ENCODE measurements at places on chromosomes 3 and 15.

- DNase-seq, result no peak
These were observed 30.9 kb upstream of the SPSB4 start for GRCh38 chr3:141020143-141020830.

DNA sequence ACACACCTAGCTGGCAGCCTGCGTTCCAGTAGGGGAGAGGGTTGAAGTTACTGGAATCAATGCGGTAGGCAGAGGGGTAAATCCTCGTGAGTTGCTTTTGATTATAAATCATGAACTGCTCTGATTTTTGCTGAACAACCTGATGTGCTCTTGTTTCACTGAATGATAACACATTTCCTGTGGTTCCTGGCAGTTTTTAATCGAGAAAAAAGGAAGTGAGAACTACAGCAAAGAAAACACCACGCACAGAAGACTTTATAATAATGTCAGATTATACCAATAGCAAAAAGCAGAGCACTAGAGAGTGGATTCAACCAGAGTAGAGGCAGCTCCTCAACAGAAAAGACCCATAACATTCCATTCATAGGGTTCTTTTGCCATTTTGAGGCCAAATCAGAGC, 200.8 kb upstream of the STRIT1 start:
- DNase-seq, result no peak

GRCh38 chr15:38895326-38896255, 331.0 kb upstream of the RASGRP1 start:
- DNase-seq, result no peak

DNA sequence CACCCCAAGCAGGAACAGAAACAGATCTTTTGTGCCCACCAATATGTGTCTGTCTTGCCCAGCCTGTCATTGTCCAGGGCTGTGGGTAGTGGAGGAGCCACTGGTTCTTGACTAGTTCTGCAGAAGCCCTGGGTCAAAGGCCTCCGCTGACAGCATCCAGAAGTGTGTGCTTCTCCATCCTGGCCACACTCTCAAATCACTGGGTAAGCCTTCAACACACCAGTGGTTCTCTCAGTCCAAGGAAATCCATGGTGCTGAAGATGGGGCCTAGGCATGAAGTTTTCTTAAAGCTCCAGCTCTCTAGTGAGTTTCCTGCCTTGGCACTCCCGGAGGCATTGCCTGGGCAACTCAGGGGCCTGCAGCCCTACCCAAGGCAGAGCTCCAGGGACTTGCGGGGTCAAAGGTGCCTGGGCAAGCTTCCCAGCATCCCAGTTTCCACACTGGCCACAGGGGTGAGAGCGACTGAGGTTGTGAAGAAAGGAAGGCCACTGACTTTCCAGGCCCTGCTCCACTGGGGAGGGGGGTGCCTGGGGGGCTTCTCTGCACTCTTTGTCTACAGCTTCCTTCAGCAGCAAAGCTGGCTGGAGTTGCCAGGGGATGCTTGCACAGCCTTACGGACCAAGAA, 37.9 kb upstream of the RPL32 start:
- no peak for DNase-seq

- no peak for DNase-seq
These were observed 84.1 kb downstream of the AGBL1 start for GRCh38 chr15:86163816-86164215.

DNA sequence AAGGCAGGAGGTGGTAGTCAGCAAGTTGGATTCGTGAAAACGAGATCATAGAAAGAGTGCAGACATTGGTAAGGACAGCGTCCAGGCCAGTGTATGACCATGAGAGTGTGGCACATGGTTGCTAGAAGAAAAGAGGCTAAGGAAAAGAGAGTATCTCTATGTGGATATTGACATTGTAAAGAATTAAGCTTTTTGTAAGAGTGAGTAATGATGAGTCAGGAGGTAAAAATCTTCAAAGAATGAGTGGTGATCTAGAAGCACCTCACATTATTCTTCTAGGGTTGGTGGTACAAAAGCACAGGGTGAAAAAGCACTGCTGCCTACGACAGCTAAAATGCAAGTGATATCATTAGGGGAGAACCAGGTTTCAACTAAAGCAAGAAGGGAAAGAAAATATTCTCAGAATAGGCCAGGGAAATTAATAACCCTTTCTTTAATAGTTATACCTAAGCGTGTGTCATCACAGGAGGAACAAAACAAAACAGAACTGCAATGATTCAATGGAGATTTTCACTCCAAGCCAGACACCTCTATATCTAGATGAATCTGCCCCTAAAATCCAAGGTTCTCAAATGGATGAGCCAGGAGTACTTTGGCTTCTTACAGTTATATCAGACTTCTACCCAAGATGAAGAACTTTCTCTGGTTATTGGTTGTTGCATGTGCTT, 884.7 kb downstream of the NAALADL2 start:
- no peak for DNase-seq

DNA sequence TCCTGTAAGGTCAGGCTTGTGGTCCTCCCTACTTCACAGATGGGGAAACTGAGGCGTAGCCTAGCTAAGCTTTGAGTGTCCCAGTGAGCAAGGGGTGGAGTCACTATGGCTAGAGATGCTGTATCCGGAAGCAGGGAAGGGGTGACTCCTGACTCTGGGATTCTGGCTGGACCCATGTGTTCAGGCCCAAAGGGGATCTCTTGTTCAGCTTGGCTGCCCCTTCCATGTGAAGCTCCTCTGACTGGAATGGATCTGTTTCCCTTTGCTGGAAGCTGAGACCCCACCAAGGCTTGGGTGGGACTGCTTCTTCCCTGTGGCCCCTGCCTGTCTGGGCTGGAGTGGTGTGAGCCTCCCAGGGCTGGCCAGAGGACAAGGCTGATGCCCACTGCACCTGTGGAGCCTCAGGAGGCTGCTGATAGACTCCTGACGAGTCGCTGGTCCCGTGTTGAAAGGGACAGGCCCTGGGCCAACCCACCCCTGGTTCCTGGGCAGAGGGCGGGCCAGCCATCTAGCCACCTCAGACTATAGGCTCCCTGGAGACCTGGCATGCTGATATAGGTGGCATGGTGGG, 1.0 kb downstream of the MAPKAPK3 start:
- no peak for DNase-seq

DNA sequence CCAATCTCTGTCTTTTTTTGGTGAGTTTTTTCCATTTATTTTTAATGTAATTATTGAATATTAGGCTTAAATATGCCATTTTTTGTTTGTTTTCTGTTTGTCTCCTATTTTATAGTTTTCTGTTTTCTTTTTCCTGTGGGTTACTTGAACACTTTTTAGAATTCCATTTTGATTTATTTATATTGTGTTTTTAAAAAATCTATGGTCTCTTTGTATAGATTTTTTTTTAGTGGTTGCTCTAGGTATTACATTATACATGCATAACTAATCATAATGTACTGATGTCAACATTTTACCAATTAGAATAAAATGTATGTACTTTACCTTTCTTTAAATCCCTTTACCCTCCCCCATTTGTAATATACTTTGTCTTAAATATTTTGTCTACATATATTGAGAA, 56.2 kb downstream of the RASA2 start:
- DNase-seq, result no peak

DNA sequence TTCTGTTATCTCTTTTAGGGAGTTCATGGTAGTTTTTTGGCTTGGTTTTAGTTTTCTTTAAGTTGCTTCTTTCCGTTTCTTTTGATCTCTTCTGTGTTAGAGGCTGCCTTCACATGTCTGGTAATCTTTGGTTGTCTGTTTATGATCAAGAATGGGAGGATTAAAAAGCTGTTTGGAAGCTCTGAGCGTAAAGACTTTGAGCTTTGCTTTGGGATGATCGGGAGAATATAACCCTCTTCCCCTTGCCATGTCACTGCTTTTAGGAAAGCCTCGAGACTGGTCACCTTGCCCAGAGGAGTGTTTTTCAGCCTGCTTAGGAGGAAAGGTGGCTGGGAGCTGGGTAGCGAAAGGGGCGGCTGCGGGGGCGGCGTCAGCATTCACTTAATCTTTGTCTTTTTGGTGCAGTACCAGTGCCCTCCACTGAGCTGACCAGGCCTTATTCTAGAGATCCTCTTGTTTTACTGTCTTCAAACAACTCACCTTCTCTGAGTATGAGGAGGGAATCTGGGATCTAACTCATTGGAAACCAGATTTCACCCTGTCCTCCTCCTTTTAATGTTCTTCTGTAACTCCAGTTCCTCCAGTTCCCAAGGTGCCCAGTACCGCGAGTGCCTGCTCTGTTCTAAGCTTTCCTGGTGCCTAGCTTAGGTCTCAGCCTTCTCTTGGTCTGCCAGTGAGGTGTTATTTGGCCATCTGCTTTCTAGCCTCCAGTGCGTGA, 15.5 kb downstream of the TATDN2 start:
- no peak for DNase-seq

DNA sequence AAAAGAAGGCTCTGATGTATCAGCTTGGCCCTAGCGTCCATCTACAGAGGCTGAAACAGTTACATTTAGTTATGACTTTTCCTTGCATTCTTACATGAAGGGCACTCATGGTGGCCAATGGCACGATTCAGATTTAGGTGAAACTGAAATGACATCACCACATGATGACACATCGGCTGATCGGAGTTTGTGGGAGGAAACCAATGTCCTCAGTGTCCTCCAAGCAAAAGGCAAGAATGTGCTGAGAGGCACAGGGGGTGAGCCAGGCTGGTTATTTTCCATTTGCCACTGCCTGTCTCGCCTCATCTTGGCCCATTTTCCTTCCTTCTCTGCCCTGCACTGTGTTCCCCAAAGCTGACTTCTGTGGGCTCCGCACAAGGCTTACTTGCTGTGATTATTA, 34.4 kb downstream of the TARS3 start:
- no peak for DNase-seq

Measured in NCI-H460 (cell line).